Mesenchymal stem cell (in vitro differentiated cells and primary cell): ENCODE measurements at places on chromosomes 2 and 18.
A peak's percentile ranks its signal among the peaks of the same experiment; 100 is the strongest.

- H3K4me1 ChIP-seq, result no peaks in the 10 kb centered on the region
- H3K27ac ChIP-seq, result no peak overlapping the region
- H3K36me3 ChIP-seq, result no peaks in the 10 kb centered on the region
Measured at GRCh38 chr2:113854970-113855740, 34.7 kb upstream of the ACTR3 start.

DNA sequence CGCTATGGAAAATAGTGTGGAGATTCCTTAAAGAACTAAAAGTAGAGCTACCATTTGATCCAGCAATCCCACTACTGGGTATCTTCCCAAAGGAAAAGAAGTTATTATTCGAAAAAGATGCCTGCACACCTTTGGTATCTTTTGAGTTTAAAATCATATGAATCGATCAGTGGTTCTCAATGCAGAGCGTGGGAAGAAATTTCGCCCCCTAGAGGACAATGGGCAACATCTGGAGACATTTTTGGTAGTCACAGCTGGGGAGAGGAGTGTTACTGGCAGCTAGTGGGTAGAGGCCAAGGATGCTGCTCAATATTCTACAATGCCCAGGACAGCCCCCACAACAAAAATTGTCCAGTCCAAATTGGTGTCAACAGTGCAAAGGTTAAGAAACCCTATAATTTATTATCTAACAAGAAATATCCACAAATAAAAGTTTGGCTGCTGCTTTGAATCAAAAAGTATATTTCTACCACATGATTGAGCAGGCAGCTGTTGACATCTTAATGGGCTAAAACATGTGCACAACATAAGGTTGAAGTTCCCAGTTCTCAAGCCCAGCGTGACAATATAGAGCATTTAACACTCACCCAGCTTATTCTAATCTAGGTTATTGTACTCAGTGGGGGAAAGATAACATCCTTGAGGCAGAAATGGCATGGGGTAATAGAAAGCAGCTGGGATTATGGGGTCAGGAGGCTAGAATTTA lies 425.7 kb downstream of the LRATD1 start:
- no peaks in the 10 kb centered on the region for H3K36me3 ChIP-seq
- H3K27me3 ChIP-seq, result peaks cover 8% of the 10 kb centered on the region
- no peak overlapping the region for H3K4me3 ChIP-seq
- no peak overlapping the region for H3K27ac ChIP-seq
- no peaks in the 10 kb centered on the region for H3K4me1 ChIP-seq

GRCh38 chr2:231891514-231891905 lies 34.7 kb downstream of the NPPC start:
- no peak overlapping the region for H3K27ac ChIP-seq
- no peaks in the 10 kb centered on the region for H3K4me1 ChIP-seq
- H3K27me3 ChIP-seq, result peaks cover 31% of the 10 kb centered on the region
- no peaks in the 10 kb centered on the region for H3K36me3 ChIP-seq

DNA sequence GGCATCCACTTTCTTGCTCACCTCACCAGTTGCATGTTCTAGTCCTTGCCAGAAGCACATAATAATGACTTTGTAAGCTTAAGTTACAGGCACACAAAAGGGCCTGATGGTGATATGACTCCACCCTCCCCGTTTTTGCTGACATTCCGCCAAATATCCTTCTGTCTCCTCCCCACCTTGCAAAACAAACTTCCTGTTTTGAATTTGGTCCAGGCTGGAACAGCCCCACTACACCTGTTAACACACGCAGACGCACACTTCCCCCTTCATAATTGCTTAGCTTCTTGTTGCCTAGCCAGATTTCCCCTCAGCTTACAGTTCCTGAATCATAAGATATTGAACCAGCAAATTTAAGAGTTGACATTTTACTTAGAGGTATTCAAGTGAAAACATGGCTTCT lies at the start of gene MGAT5:
Gene MGAT5 (plus strand): TSS at position 269 of the 400 bp plus-strand sequence. CDS start 332 bp downstream, outside the sequence.
- no peaks in the 10 kb centered on the region for H3K4me1 ChIP-seq
- no peak within 1 kb of the TSS for H3K27ac ChIP-seq
- no peak within 1 kb of the TSS for H3K4me3 ChIP-seq
- H3K27me3 ChIP-seq, result no peaks in the 10 kb centered on the region
- peaks cover 5% of the 10 kb centered on the region for H3K36me3 ChIP-seq

GRCh38 chr2:120927265-120927628 lies 191.6 kb downstream of the GLI2 start:
- peaks cover 15% of the 10 kb centered on the region for H3K4me1 ChIP-seq
- H3K36me3 ChIP-seq, result peaks cover 18% of the 10 kb centered on the region
- H3K4me3 ChIP-seq, result no peak overlapping the region

GRCh38 chr2:8554296-8554806 lies 127.5 kb upstream of the ID2 start:
- no peak overlapping the region for H3K27ac ChIP-seq
- no peak for DNase-seq
- no peaks in the 10 kb centered on the region for H3K27me3 ChIP-seq
- no peak overlapping the region for H3K4me3 ChIP-seq
- H3K4me1 ChIP-seq, result no peaks in the 10 kb centered on the region
- H3K36me3 ChIP-seq, result no peaks in the 10 kb centered on the region

DNA sequence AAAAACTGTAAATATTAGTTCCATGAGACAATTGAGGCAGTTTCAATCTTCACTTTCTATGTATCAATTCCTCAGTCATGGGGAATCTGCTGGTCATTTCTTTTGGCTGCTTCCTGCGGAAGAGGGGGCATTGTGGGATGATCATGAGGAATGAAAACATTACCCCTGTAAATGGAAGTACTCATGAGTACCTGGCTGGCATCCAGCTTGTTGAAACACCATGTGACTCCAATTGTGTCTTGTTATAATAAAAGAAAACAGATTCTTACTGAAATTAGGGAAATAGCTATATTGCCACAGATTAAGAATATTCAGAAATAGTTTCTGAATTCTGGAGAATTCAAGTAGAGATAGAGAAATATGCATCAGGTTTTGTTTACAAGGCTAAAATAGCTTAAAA lies 41.6 kb upstream of the GPR39 start:
- H3K27me3 ChIP-seq, result no peaks in the 10 kb centered on the region
- no peaks in the 10 kb centered on the region for H3K36me3 ChIP-seq
- no peak for DNase-seq
- H3K4me3 ChIP-seq, result no peak overlapping the region
- no peaks in the 10 kb centered on the region for H3K4me1 ChIP-seq

GRCh38 chr2:214856137-214856536 lies 46.7 kb upstream of the BARD1 start:
- no peaks in the 10 kb centered on the region for H3K27me3 ChIP-seq
- no peak overlapping the region for H3K4me3 ChIP-seq
- DNase-seq, result no peak
- no peaks in the 10 kb centered on the region for H3K36me3 ChIP-seq

GRCh38 chr18:51017140-51017879 lies 12.7 kb upstream of the SMAD4 start:
- peaks cover 13% of the 10 kb centered on the region for H3K36me3 ChIP-seq
- no peaks in the 10 kb centered on the region for H3K27me3 ChIP-seq
- no peak overlapping the region for H3K4me3 ChIP-seq
- H3K27ac ChIP-seq, result no peak overlapping the region
- H3K4me1 ChIP-seq, result peaks cover 2% of the 10 kb centered on the region

GRCh38 chr2:119586085-119586484 lies 41.8 kb downstream of the CFAP221 start:
- peaks cover 21% of the 10 kb centered on the region for H3K27me3 ChIP-seq
- no peaks in the 10 kb centered on the region for H3K4me1 ChIP-seq
- no peak for DNase-seq
- H3K27ac ChIP-seq, result no peak overlapping the region
- H3K36me3 ChIP-seq, result no peaks in the 10 kb centered on the region

DNA sequence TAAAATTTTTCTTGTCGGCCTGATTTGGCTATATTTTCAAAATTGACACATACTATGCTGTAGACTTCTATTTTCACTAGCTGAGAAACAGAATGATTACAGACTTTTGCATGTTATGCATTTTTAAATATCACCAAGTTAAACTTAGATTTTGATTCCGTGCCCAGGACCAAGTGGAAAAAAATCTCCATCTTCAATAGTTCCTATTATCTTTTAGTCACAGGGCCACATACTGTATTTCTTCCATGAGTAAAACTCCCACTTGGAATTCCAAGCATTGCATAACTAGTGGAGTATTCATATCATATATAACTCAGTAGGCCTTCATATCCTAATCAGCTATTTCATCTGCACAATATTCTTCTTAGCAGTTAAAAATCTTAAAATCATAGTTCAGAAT lies 470.9 kb downstream of the ARHGAP15 start:
- H3K27ac ChIP-seq, result no peak overlapping the region
- no peak for DNase-seq
- H3K4me3 ChIP-seq, result no peak overlapping the region
- no peaks in the 10 kb centered on the region for H3K27me3 ChIP-seq
- H3K4me1 ChIP-seq, result no peaks in the 10 kb centered on the region

- peaks cover 3% of the 10 kb centered on the region for H3K4me1 ChIP-seq
- no peak overlapping the region for H3K4me3 ChIP-seq
- H3K36me3 ChIP-seq, result no peaks in the 10 kb centered on the region
- H3K27me3 ChIP-seq, result no peaks in the 10 kb centered on the region
Measured at GRCh38 chr2:1766851-1767811, 22.8 kb upstream of the PXDN start.

GRCh38 chr2:126664639-126665038 lies 8.7 kb downstream of the GYPC start:
- H3K27ac ChIP-seq, result no peak overlapping the region
- no peak for DNase-seq
- peaks cover 46% of the 10 kb centered on the region for H3K4me1 ChIP-seq
- no peaks in the 10 kb centered on the region for H3K27me3 ChIP-seq

DNA sequence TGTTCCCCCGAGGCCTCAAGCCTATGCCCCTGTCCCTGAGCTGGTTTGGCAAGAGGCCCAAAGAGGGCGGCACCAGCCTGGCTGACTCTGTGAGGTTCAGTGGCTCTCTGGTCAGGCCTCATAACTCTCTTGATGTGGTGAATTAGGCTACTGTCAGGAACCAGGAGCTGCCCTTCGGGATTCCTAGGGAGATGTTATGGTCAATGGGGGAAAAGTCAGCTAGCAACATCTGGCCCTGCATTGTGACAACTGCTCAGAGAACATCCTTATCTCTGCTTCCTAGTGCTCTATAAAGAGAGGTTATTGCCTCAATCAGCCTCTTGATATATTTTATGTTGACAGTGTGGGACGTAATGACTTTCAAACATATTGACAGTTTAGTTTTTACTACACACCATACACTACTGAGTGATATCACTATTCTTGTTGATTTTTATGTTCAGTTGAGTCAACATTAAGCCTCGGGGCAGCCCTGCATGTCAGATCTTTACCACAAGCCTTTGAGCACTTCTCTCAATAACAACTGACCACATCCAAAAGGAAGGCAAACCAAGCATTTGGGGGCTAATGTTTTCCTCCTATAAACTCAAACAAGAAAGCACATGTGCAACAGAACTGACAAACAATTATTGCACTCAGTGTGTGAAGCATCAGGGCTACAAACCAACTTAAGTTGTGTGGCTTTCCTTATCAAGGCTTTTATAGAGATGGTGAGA lies 448.3 kb upstream of the SLC14A2 start:
- H3K4me1 ChIP-seq, result peaks cover 4% of the 10 kb centered on the region
- H3K4me3 ChIP-seq, result no peak overlapping the region
- DNase-seq, result peak; percentile 88
- H3K36me3 ChIP-seq, result no peaks in the 10 kb centered on the region

DNA sequence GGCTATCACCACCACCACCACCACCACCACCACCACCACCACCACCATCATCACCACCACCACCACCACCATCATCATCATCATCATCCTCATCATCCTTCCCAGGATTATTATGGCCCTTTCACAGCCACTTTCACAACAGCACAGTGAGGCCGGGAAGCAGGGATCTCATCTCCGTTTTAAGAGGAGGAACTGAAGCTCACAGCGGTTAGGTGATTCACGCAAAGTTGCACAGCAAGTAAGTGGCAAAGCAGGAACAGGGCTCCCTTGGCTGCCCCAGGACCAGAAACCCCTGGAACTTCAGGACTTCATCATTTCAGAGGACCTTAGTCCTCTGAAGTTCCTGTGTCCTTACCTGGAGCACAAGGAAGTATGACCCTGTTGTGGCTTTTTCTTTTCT lies 26.8 kb downstream of the MRPL35 start:
- H3K27ac ChIP-seq, result no peak overlapping the region
- no peak overlapping the region for H3K4me3 ChIP-seq
- peaks cover 6% of the 10 kb centered on the region for H3K4me1 ChIP-seq
- DNase-seq, result no peak
- H3K36me3 ChIP-seq, result no peaks in the 10 kb centered on the region
- H3K27me3 ChIP-seq, result no peaks in the 10 kb centered on the region

GRCh38 chr2:152627351-152627957 lies 89.8 kb downstream of the PRPF40A start:
- peak; percentile 52 for DNase-seq
- H3K27ac ChIP-seq, result no peak overlapping the region
- peaks cover 1% of the 10 kb centered on the region for H3K4me1 ChIP-seq
- no peaks in the 10 kb centered on the region for H3K27me3 ChIP-seq

DNA sequence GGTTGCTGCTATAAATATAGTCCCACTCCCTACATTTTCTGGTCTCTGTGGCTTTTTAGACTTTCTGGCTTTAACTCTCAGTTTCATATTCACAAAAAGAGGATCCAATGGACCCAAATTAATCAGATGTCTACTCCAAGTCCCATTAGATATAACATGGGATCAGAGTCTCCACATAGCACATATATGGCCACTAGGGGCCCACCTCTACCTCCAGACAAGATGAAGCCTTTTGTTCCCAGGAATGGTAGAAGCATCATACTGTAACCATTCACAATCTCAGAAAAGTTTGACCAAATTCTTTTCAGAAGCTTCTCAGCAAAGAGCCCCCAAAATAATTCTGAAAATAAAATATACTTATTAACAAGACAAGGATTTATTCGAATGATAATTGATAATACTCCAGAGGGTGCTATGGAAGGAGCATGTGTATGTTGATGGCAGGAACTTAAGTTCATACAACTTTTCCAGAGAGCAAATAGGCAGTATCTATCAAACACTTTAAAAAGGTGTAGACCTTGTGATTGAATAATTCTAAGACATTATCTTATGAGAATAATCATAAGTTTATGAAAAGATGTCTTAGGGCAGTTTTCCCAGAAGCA lies 382.3 kb upstream of the CRIM1 start:
- no peaks in the 10 kb centered on the region for H3K4me1 ChIP-seq
- no peaks in the 10 kb centered on the region for H3K27me3 ChIP-seq
- DNase-seq, result peak; percentile 24
- H3K27ac ChIP-seq, result no peak overlapping the region
- H3K4me3 ChIP-seq, result no peak overlapping the region

GRCh38 chr2:17271416-17271815 lies 246.8 kb downstream of the RAD51AP2 start:
- H3K27me3 ChIP-seq, result no peaks in the 10 kb centered on the region
- no peak overlapping the region for H3K27ac ChIP-seq
- no peak overlapping the region for H3K4me3 ChIP-seq

DNA sequence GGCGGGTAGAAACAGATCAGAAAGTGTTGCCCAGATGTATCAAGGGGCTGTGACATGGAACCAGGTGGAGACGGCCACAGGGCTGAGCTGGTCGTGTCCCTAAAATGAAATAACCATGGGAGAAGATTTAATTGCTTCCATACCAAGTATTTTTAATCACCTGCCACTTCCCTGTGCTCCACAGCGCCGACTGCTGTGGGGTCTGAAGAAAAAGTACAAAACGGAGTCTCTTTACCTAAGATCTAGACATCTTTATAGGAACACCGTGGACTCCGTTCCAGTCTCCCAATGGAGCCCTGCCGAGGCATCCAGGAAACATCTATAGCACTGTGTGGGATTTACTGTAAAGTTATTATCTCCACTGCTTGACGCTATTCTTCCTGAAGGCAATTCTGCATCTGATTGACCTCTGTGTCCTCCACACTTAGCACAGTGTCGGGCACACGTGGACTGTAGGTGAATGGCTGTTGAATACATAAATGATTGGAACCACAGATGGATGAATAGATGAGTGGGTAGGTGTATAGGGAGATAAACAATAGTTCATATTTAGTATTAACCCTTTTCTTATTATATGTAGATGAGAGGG lies 21.6 kb upstream of the GYPC start:
- H3K4me3 ChIP-seq, result no peak overlapping the region
- H3K36me3 ChIP-seq, result no peaks in the 10 kb centered on the region
- DNase-seq, result no peak
- H3K4me1 ChIP-seq, result peaks cover 3% of the 10 kb centered on the region
- no peak overlapping the region for H3K27ac ChIP-seq
- H3K27me3 ChIP-seq, result no peaks in the 10 kb centered on the region
